Fibroblast of villous mesenchyme (primary cell): ENCODE measurements at places on chromosomes 1 and 21. TPM values are rescaled to one million over a fixed set of nuclear protein-coding genes. Genes with fewer than 3 reads are reported as not detected.
A peak's percentile ranks its signal among the peaks of the same experiment; 100 is the strongest.

GRCh38 chr1:54125386-54126070 is 27.3 kb downstream of the CDCP2 start:
- DNase-seq, result peak; percentile 28

GRCh38 chr1:155455588-155456195 is 106.9 kb downstream of the ASH1L start:
- peak; percentile 54 for DNase-seq

DNA sequence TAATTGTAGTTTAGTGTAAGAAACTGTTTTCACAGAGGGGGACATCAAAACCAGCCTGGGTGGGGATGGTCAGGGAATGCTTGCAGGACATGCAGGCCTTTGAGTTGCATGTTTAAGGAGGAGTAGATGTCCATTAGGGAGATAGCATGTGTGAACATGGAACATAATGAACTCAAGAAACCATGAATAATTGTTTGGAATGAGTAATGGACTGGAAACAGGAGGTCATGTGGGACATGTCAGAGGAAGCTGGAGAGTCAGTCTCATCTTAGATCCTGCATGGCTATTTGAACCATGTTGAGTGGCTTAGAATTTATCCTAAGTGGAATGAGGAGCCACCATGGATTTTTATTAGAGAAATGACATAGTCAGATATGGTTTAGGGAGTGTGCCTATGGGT is 86.4 kb downstream of the RPE65 start:
- DNase-seq, result no peak

DNA sequence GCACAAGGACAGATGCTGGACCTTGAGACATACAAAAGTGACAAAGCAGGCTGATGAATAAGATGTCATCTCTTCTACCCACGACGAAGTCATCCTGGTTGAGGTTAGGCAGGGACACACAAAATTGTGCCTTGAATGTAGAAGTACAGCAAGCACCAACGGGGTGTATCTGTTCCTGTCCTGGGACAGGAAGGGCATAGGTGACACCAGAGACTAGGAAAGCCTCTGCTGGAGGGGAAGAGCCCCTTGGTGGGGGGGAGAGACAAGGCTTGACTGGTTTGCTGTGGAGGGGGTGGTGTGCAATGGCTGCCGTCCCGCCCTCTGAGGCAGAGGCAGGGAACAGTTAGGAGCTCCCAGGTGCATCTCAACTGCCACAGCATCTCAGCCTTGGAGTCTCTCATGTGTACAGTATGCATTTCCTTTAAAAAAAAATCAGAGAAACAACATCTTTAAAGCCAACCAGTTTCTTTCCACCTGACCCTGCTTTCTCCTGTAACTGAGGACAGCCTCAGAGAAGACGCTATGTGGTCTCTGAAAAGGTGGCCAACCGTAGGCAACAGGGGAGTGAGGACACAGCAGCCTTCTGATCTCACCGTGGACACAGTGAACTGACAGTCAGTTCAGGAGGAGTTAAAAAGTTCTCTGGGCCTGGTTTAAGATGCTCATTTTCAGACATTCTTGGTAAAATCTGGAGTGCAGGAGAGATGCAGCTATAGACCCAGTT is 17.7 kb upstream of the GFI1 start:
- DNase-seq, result no peak

DNA sequence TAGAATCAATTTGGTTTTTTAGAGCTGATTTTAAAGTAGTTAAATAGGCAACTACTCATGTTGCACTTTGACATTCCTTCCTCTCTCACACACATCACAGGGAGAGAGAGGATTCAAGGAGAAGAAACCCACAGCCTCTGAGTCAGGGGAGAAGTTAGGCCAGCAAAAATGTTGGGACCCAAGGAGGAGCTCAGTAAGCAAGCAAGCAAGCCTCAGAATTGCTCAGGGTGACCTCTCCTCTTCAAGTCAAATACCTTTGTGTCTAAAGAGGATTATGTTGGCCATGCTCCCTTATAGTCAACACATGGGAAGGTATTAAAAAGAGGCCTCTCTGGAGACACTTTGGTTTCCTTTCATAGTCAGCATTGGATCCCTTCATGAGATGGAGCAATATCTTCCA is 80.5 kb upstream of the WARS2 start:
- DNase-seq, result peak; percentile 14

- no peak for DNase-seq
Observed at GRCh38 chr1:29467989-29468900, 231.9 kb downstream of the PTPRU start.

DNA sequence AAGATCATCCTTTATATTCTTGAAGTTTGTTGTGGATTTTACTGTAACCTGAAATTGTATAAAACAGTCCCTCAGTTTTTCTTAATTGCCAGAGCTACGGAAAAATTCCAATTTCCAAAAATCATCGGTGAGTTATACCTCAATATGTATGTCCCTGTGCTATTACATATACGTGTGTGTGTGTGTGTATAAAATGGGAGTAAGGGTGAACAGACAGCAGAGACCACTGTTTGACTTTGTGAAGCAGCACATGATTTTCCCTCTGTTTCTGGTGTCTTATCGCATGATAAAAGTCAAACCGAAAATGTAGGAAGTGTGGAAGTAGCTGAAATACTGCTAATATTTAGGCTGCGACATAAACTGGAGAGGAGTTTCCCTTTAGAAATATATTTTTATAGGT is 1.2 kb downstream of the OR2T1 start:
- peak; percentile 20 for DNase-seq

DNA sequence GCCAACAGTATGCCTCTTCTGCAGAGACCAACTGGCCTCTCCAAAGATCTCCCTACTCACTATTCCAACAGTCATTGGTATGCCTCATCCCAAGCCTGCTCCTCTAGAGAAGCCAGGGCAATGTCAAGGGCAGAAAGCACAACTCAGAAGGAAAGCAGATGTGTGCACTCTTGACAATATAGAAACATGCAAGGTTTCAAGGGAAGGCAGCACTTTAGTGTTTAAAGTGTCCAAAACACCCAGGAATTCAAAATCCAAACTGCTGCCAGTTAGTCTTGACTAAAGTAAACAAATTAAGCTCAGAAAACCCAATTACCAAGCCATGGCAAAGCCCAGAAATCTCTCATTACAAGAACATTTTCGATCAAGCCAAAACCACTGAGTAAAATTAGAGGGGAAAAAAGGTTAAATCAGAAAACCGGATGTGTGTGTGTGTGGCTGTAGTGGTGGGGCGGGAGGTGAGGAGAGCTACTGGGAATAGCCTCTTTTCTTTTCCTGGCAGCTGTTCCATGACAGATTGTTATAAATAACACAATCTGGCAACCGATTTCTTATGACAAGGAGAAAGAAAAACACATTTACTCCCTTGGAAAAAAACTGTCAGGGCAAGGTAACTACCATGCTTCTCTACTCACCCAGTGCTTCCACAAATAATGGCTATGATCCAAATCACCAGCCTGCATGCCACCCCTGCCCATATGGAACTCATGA is 39.2 kb downstream of the EIF2B3 start:
- peak; percentile 81 for DNase-seq

DNA sequence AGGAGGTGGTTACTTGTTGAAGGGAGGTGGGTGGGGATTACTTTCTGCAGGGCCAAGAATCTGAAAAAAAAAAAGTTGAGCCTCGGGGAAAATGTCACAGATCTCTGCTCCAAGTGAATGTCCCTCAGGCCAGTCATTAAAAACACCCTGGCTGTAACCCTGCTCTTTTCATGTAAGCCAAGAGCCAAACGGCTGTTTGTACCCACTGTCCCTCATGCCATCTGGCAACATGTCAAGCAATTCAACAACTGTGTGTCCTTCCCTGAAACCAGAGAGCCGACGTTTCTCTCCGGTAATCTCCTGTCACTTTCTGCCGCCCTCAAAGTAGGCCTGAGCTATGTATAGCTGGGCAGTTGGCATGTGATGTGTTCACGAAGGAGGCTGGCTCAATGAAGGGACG is 14.7 kb downstream of the CASQ2 start:
- no peak for DNase-seq

- peak; percentile 28 for DNase-seq
Observed at GRCh38 chr1:183845681-183846080, 40.8 kb downstream of the RGL1 start.

DNA sequence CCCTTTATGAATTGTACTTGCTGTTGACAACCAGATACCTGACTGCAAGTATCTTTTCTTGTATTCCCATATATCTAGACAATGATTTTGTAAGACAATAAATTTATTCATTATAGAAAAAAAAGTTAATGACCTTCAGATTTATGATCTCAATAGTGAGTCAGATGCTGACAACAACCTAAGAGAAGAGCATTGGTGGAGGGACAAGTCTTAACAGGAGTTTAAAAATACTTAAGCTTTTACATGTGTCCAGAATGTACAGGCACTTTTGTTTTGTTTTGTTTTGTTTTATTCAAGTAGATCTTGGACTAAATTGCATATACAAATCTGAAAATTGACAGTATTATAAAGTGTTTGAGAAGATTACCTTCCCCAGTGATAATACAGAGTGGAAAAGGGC is 1544.6 kb upstream of the B3GALT2 start:
- DNase-seq, result no peak

- DNase-seq, result no peak
Observed at GRCh38 chr1:182357913-182358312, 33.7 kb downstream of the GLUL start.

DNA sequence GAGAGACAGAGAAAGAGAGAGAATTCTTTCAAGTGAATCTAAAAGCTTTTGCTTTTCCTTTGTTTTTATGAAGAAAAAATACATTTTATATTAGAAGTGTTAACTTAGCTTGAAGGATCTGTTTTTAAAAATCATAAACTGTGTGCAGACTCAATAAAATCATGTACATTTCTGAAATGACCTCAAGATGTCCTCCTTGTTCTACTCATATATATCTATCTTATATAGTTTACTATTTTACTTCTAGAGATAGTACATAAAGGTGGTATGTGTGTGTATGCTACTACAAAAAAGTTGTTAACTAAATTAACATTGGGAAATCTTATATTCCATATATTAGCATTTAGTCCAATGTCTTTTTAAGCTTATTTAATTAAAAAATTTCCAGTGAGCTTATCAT is 117.6 kb downstream of the PTPRC start:
- DNase-seq, result no peak

DNA sequence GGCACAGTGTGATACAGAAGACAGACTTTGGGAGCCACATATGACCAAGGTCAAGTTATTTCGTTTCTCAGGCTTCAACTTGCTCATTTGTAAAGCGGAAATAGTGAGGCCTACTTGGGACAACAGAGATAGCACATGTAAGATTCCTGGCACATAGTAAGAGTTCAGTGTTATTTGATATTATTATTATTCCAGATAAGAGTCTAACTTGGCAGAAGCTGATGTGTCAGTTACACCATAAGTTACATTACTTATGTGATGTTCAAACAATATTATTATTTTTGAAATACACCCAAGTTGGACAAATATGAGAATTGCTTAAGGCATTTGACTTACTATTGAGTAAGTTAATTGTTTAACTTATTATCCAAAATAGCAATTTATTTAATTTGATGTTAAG is 10.2 kb upstream of the CYP4X1 start:
- DNase-seq, result no peak

DNA sequence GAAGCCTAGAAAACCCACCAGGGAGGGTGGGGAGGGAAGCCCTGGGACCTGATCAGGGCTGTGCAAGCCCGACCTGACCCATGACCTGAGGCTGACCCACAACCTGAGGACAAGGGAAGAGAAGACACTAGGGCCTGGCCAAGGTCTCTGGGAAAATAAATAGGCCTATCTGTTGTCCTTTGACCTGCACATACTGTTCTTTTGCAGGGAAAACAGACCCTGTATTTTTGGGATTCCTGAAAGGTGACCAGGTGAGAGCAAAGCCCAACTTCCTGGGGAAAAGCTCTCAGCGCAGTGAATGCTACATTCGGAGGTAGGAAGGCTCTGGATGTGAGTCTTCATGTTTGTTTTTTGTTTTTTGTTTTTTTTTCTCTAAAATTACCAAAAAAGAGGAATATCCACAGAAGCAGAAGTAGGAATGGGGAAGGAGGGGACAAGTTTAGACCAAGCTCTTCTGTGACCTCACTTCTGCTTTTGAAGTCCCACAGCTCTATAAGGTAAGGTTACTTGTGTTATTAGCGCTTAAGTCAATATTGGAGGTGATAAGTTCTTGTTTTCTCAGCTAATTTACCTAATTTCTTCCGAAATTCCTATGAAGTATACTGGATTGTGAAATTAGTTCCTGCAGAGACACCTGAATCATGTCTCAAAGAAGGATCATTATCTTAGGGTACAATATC is 26.2 kb upstream of the LYST start:
- no peak for DNase-seq

GRCh38 chr1:106063510-106063909 is 993.0 kb upstream of the PRMT6 start:
- no peak for DNase-seq

DNA sequence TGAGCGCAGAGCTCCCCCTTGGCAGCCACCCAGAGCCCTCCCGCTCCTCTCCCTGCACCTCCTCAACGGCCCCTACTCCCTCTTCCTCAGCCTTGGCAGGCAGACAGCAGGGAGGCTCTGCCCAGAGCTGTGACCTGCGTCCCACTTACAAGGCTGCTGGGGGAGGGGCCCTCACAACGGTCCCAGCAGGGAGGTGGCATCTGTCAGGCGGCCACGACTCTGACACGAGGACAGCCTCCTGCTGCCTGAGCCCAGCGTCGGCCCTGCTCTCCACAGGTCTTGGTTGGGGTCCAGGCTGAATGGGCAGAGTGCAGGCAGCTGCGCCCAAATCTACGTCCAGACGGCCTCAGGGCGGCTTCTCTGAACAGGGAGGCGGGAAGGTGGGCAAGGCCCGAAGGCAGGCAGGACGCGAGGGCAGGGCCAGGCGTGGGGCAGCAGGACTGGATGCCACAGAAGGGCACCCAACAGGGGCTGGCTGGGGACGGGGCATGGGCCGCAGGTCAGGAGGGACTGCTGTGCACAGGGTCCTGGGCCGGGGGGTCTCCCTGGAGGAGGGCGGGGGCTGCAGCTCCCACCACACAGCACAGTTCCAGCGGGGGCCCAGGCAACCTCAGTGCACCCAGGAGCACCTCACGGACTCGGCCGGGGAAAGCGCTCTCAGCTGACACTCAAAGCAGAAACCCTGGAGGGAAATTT is 7.5 kb downstream of the SLC19A1 start:
- DNase-seq, result no peak

GRCh38 chr1:161199506-161200139 is 769 bp upstream of the ADAMTS4 start:
- no peak for DNase-seq

DNA sequence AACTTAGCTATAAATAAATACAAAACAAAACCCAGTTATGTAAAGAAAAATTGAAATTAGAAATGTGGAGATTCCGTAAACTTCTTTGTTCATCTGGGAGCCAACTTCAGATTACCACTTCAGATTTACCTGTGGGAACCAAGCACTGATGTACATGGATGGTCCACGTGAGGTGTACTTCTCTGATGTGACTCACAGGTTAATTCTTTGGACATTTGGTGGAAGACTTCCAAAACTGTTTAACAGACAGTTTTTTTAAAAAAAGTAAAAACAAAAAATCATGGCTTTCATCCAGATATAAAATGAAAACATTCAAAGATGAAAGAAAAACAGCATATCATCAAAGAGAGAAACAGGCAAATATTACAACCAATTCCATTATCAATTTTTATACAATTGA is 92.0 kb downstream of the MAST2 start:
- no peak for DNase-seq

HSD3B1 gene
- 2.6 TPM in 1 of 2 replicates, not detected in the other for total RNA-seq

FAM163A gene
- under 0.01 TPM in 2 replicates for total RNA-seq

KCNJ9 gene
- total RNA-seq, result not detected in 2 replicates

AZIN2 gene
- total RNA-seq, result 2.6 and 6.8 TPM in 2 replicates

FCRLA gene
- total RNA-seq, result 0.64 and 0.86 TPM in 2 replicates
